ENCODE measurements at places on chromosomes 16 and 17. TPM values are rescaled to one million over a fixed set of nuclear protein-coding genes. Genes with fewer than 3 reads are reported as not detected.

DNA sequence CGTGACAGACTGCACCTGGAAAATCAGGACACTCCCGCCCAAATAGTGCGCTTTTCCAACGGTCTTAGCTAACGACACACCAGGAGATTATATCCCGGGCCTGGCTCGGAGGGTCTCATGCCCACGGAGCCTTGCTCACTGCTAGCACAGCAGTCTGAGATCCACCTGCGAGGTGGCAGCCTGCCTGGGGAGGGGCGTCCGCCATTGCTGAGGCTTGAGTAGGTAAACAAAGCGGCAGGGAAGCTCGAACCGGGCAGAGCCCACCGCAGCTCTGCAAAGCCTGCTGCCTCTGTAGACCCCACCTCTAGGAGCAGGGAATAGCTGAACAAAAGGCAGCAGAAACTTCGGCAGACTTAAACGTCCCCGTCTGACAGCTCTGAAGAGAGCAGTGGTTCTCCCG, 5.1 kb downstream of the GALNS start:
- DNase-seq = no peak

- peak; percentile 65 for DNase-seq
Observed at GRCh38 chr17:7136266-7136877, 21.8 kb upstream of the ASGR2 start.

GRCh38 chr17:19281161-19281560, 44.0 kb downstream of the EPN2 start:
- DNase-seq = no peak

- DNase-seq = no peak
Observed at GRCh38 chr17:63124536-63124935, 158.5 kb downstream of the TANC2 start.

GRCh38 chr17:28147017-28147416, 104.5 kb downstream of the NLK start:
- DNase-seq = no peak

- peak; percentile 64 for DNase-seq
Observed at GRCh38 chr16:58487566-58488351, 12.2 kb upstream of the NDRG4 start.

DNA sequence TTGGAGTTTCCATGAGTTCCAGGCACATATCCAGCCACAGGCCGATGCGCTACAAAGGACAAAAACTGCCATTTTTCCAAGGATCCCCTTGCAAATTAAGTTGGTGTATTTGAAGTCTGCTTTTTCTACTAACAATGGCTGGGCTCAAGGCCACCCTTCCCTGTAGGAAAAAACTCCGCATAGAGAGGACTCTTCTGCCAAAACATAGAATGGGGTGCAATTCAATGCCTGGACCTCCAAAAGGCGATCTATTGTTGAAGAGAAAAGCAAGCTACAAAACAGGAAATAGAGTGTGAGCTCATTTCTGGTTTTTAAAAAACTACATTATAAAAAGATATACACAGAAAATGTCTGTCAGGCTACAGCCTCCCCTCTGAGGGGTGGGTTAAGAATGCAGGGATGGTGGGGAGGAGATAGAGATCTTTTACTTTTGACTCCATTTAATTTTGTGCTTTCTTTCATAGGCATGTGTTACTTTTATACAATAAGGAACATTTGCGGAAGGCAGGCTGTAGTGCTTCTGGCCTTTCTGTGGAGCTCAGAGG, 22.9 kb upstream of the PRSS54 start:
- no peak for DNase-seq

KRT13 gene
- total RNA-seq = not detected

TPSG1 gene
- total RNA-seq = not detected

CCDC92B gene
- total RNA-seq = 0.32 TPM
